ENCODE measurements at places on chromosomes 7 and 10.

GRCh38 chr7:106047818-106048705 lies 64.0 kb downstream of the SYPL1 start:
- DNase-seq: no peak

- no peak for DNase-seq
Measured at GRCh38 chr7:137403353-137403695, 59.8 kb upstream of the PTN start.

GRCh38 chr10:29723726-29724125 lies 89.0 kb upstream of the SVIL start:
- no peak for DNase-seq

DNA sequence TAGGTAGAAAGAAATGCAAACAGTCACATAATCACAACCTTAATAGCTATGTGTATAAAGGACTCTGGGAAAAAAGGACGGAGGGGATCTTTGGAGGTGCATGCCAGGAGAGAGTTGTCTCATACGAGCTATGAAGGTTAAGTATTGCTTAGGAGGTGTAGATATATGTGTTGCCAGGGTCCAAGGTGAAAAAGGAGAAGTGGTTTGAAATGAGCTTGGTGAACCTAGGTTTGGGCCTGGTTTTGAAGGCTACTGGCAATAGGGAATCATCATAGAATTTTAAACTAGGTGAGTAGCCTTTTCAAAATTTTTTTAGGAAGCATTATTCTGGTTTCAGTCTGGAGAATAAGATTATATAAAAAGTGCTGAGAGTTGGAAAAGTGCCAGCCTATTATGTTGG lies 336.8 kb downstream of the AUTS2 start:
- DNase-seq: no peak

DNA sequence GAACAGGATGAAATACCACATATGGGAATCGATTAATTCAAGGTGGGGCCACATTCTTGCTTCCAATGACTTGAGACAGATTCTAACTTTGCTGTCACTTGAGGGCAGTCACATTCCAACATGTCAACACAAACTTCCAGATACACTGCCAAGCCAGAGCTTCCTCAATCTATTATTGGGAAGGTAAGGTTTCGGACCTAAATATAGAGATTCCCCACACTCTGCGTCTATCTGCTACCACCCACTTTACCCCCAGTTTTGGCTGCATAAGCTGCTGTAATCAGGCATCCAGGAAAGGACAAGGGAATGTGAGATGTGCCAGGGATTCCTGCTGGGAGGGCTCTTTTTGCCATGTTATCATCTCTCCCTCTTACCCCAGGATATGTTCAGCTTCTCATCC lies 20.5 kb upstream of the DGKI start:
- no peak for DNase-seq

DNA sequence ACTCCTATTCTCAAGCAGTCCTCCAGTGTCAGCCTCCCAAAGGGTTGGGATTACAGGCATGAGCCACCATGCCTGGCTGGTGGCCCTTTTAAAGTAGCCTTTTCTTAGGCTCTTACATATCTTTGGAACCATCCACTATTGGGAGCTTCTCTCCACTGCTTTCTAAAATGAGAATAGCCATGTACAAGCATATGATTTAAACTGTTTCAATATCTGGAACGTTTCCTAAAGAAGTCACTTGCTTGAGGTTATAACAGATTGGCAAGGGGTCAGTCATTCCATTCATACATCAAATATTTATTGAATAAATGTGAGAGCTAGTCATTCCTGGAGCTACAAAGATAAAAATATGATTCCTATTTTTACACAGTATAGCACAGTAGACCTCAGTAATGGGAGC lies 97.4 kb upstream of the LRGUK start:
- no peak for DNase-seq
